Sigmoid colon (tissue), 7 donors: ENCODE measurements at places on chromosomes 5 and 9. TPM values are rescaled to one million over a fixed set of nuclear protein-coding genes. Genes with fewer than 3 reads are reported as not detected.

CAMK2A gene
- 0.68 TPM for total RNA-seq

RELL2 gene
- 1.6 TPM for total RNA-seq

SLC27A6 gene
- 0.82 TPM for total RNA-seq

DENND4C gene
- total RNA-seq: 100 TPM

CDHR2 gene
- total RNA-seq: 1.1 TPM

C9orf153 gene
- total RNA-seq: 0.99 TPM

BARHL1 gene
- not detected for total RNA-seq

DNAI1 gene
- not detected for total RNA-seq

ADCY2 gene
- 4.4 TPM for total RNA-seq

GRCh38 chr5:136726506-136726905 is 361.2 kb upstream of the TRPC7 start:
- no peak overlapping the region for H3K4me3 ChIP-seq
- no peak for DNase-seq
- no peaks in the 10 kb centered on the region for H3K27me3 ChIP-seq
- H3K36me3 ChIP-seq: no peaks in the 10 kb centered on the region
- H3K27ac ChIP-seq: no peak overlapping the region

GRCh38 chr5:135141303-135142268 is 107.6 kb upstream of the PITX1 start:
- no peak overlapping the region for H3K27ac ChIP-seq
- no peak for DNase-seq
- no peaks in the 10 kb centered on the region for H3K4me1 ChIP-seq
- H3K27me3 ChIP-seq: no peaks in the 10 kb centered on the region
- H3K36me3 ChIP-seq: no peaks in the 10 kb centered on the region

- no peaks in the 10 kb centered on the region for H3K27me3 ChIP-seq
- H3K4me1 ChIP-seq: no peaks in the 10 kb centered on the region
- H3K36me3 ChIP-seq: no peaks in the 10 kb centered on the region
- peak within 1 kb of the TSS; percentile 71 for H3K27ac ChIP-seq
- H3K4me3 ChIP-seq: peak within 1 kb of the TSS; percentile 53
These were observed at the start of gene RANBP17 for GRCh38 chr5:170861917-170862766. Gene RANBP17 (plus strand): TSS chr5:170862018.

DNA sequence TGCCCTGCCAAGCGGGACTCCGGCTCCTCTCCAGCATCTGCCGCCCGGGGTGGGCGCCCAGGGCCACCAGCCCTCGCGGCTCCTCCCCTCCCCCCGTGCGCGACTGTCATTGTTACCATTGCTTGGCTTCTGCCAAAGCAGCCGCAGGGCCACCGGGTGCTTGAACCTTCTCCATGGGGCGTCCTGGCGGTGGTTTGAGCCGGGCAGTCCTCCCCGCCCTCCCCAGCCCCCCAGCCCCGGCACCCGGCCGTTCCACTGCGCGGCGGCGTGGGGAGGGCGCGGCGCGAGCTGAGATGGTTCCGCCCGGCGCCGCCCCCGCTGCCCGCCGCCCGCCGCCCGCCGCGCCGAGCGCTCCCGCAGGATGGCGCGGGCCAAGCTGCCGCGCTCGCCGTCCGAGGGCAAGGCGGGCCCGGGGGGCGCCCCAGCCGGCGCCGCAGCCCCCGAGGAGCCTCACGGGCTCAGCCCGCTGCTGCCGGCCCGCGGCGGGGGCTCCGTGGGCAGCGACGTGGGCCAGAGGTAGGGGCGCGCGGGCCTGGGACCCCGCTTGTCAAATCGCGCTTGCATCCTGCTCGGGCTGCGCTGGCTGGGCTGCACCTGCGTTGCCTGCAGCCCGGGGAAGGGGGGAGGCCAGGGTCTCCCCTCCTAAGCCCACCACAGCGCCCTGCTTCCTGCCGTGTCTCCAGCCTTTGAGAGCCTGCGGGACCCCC is 34.4 kb downstream of the KCNT1 start:
- DNase-seq: no peak
- H3K36me3 ChIP-seq: no peaks in the 10 kb centered on the region
- H3K4me3 ChIP-seq: no peak overlapping the region
- H3K27ac ChIP-seq: no peak overlapping the region
- peaks cover 45% of the 10 kb centered on the region for H3K27me3 ChIP-seq
- H3K4me1 ChIP-seq: no peaks in the 10 kb centered on the region

- H3K36me3 ChIP-seq: no peaks in the 10 kb centered on the region
- no peak overlapping the region for H3K27ac ChIP-seq
- H3K27me3 ChIP-seq: no peaks in the 10 kb centered on the region
These were observed 94.1 kb upstream of the BOD1 start for GRCh38 chr5:173710528-173710927.

GRCh38 chr5:59034498-59035186 is 451.8 kb downstream of the RAB3C start:
- no peaks in the 10 kb centered on the region for H3K27me3 ChIP-seq
- H3K27ac ChIP-seq: peak overlapping the region; percentile 89
- no peak overlapping the region for H3K4me3 ChIP-seq
- H3K4me1 ChIP-seq: peaks cover 34% of the 10 kb centered on the region
- H3K36me3 ChIP-seq: no peaks in the 10 kb centered on the region
- no peak for DNase-seq

DNA sequence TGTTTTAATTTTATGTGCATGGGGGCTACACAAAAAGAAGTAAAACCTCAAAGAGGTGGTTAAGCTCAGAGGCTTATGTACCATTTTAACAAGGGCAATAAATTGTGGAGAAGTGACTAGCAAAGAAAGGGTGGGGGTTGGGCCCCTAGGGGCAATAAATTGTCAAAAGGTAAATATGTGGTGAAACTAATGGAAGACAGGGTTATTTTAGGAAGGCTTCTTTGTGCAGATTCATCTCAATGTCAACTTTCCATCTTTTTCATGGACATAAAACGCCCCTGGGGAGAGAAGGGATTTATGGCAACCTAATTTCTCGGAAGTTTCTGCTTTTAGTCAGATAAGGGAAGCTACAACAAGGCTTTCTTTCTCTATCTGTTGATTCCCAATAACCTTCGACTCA is 42.5 kb upstream of the GOLM1 start:
- H3K4me1 ChIP-seq: no peaks in the 10 kb centered on the region
- H3K27me3 ChIP-seq: no peaks in the 10 kb centered on the region
- H3K4me3 ChIP-seq: no peak overlapping the region
- DNase-seq: no peak

- no peaks in the 10 kb centered on the region for H3K27me3 ChIP-seq
- peak within 1 kb of the TSS; percentile 93 for H3K27ac ChIP-seq
- H3K36me3 ChIP-seq: peaks cover 6% of the 10 kb centered on the region
- peak within 1 kb of the TSS; percentile 79 for H3K4me3 ChIP-seq
These were observed at the start of gene PNPLA7 for GRCh38 chr9:137550231-137550621. Gene PNPLA7 (minus strand): TSS chr9:137550402. CDS start chr9:137550197, 205 bp downstream.

DNA sequence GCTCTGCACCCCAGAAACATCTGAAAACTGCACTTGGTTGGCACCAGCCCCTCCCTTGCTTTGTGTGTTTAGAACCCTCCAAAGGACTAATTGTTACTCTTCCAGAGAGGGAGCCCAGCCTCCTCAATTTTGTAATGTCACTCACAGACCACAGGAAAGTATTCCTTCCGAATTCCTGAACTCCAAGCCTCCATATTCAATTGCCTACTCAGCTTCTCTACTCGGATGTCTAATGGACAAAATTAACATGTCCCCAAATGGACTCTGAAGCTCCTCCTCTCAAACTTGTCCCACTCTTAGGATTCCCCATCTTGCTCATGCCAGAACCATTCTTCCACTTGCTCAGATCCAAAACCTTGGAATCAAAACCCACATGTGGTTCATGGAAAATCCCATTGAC is 3.9 kb upstream of the TMEM171 start:
- DNase-seq: no peak
- H3K27me3 ChIP-seq: peaks cover 22% of the 10 kb centered on the region
- H3K4me3 ChIP-seq: no peak overlapping the region
- no peak overlapping the region for H3K27ac ChIP-seq

- no peak overlapping the region for H3K27ac ChIP-seq
- DNase-seq: no peak
- no peaks in the 10 kb centered on the region for H3K27me3 ChIP-seq
- no peaks in the 10 kb centered on the region for H3K4me1 ChIP-seq
These were observed 264.3 kb downstream of the RFX3 start for GRCh38 chr9:3261484-3261883.

DNA sequence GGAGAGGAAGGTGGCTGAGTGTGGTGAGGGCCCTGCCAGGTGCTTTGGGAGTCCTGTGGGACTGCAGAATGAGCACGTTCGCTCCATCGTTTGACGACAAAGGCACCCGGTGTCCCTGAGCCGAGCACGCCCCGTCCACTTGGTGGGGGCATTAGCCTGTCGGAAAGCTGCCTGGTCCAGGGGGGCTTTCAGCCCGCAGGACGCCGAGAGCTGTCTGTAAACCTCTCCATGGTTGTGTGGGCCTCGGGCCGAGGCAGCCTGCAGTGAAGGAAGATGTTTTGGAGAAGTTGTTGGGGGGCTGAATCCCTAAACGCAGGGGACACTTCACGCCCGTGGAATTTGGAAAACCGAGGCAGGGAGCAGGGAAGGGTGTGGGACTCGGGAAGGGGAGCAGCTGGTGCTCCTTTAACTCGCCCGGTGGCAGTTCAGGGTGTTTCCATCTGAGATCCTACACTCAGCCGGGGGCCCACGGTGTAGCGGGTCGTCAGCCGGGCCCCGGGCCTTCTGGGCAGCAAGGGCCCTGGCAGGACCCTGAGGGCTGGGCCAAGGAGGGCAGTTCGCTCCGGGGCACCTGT is 53.8 kb downstream of the MRPL36 start:
- no peaks in the 10 kb centered on the region for H3K4me1 ChIP-seq
- H3K4me3 ChIP-seq: no peak overlapping the region
- H3K27me3 ChIP-seq: no peaks in the 10 kb centered on the region
- no peak overlapping the region for H3K27ac ChIP-seq
- no peaks in the 10 kb centered on the region for H3K36me3 ChIP-seq

- H3K27me3 ChIP-seq: no peaks in the 10 kb centered on the region
- H3K4me1 ChIP-seq: no peaks in the 10 kb centered on the region
- DNase-seq: peak; percentile 91
- no peak overlapping the region for H3K4me3 ChIP-seq
- peak overlapping the region; percentile 57 for H3K27ac ChIP-seq
These were observed 184.3 kb downstream of the TSSK1B start for GRCh38 chr5:113250341-113250953.

DNA sequence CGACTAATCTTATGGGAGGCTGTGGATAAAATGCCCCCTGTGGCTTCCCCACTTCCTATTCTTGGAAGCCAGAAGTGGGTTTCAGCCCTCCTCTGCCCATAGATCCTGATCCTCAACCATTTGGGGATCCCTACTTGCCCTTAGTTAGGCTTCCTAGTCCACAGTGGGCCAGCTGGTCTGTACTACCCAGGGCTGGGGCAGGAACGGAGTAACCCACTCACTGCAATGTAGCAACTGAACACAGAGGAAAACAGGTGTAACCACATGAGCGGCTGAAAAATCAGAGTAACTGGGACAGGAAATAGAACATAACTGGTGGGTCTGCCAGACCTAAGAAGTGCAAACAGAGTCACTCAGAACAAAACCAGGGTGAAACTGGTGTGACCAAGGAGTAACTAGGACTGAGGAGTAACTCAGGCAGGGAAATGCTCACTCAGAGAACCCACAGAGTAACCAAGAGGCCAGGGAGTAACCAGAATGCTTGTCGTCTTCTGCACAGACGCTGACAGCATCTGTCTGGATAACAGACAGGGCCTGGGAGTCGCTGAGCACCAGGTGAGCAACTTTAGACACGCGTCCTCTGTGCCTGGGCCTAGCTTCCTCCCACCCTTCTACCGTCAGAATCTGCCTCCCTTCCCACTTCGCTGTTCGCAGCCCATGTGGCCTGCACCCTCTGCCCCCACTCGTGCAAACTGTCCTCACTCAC is 1.0 kb downstream of the AQP3 start:
- no peak for DNase-seq
- no peak overlapping the region for H3K4me3 ChIP-seq
- no peaks in the 10 kb centered on the region for H3K27me3 ChIP-seq
- peak overlapping the region; percentile 53 for H3K27ac ChIP-seq
- peaks cover 15% of the 10 kb centered on the region for H3K4me1 ChIP-seq

DNA sequence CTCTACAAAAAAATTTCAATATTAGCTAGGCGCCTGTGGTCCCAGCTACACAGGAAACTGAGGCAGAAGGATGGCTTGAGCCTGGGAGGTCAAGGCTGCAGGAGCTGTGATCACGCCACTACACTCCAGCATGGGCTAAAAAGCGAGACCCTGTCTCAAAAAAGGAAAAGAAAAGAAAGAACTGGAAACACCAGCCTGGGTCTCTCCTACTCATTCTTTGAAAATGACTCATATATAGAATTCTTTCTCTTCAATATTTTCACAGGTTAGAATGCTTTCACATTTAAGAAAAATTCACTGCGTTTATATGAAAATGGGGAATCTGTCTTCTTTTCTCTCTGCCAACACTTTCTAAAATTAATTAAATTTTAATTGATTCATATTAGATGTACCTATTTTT is 115.6 kb downstream of the TRPM6 start:
- no peak overlapping the region for H3K4me3 ChIP-seq
- H3K4me1 ChIP-seq: no peaks in the 10 kb centered on the region
- H3K36me3 ChIP-seq: no peaks in the 10 kb centered on the region
- no peak for DNase-seq
- no peak overlapping the region for H3K27ac ChIP-seq
- H3K27me3 ChIP-seq: peaks cover 10% of the 10 kb centered on the region

GRCh38 chr5:111171-111570 is 19.2 kb downstream of the PLEKHG4B start:
- H3K27ac ChIP-seq: no peak overlapping the region
- no peaks in the 10 kb centered on the region for H3K27me3 ChIP-seq
- no peak overlapping the region for H3K4me3 ChIP-seq

- H3K36me3 ChIP-seq: no peaks in the 10 kb centered on the region
- H3K27ac ChIP-seq: no peak overlapping the region
- H3K4me1 ChIP-seq: no peaks in the 10 kb centered on the region
- H3K27me3 ChIP-seq: no peaks in the 10 kb centered on the region
- no peak overlapping the region for H3K4me3 ChIP-seq
These were observed 83.2 kb upstream of the IRX4 start for GRCh38 chr5:1965925-1966324.

DNA sequence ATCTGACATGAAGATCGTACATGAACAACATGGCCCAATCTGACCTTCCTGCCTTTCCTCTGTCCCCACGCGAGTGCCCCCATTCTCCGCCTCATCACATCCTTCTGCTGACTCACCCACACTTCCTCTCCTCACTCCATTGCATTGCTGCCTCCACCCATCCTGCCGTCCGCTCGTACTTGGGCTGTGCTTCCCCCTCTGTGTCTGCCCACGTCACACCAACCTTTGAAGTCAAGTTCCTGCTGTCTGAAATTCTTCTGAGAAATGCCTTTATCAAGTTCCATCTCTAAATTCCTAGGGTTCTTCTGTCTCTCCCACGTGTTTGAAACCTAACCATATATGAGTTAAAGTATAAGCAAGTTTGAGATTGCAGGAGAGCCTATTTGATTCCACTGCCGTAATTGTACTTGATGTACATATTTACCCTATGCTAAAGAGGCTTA is 18.0 kb upstream of the STARD4 start:
- H3K36me3 ChIP-seq: no peaks in the 10 kb centered on the region
- H3K4me3 ChIP-seq: no peak overlapping the region
- no peaks in the 10 kb centered on the region for H3K27me3 ChIP-seq
- peak; percentile 86 for DNase-seq
- no peaks in the 10 kb centered on the region for H3K4me1 ChIP-seq
